ENCODE measurements at places on chromosomes 16 and 17. TPM values are rescaled to one million over a fixed set of nuclear protein-coding genes. Genes with fewer than 3 reads are reported as not detected.

- H3K27ac ChIP-seq: peak overlapping the region; percentile 75
- peak overlapping the region; percentile 25 for H3K4me3 ChIP-seq
- H3K4me1 ChIP-seq: no peaks in the 10 kb centered on the region
- no peaks in the 10 kb centered on the region for H3K36me3 ChIP-seq
- DNase-seq: no peak
Measured at GRCh38 chr17:1644493-1645206, 882 bp downstream of the SCARF1 start.

The KLHL11 gene
- total RNA-seq: 53.3 TPM

The CLDN6 gene
- total RNA-seq: not detected

GRCh38 chr17:3025421-3026124, 37.8 kb downstream of the OR1D5 start:
- DNase-seq: no peak
- H3K27me3 ChIP-seq: no peaks in the 10 kb centered on the region
- no peaks in the 10 kb centered on the region for H3K4me1 ChIP-seq

The ASIC2 gene
- total RNA-seq: not detected

The NPIPA3 gene
- total RNA-seq: not detected

DNA sequence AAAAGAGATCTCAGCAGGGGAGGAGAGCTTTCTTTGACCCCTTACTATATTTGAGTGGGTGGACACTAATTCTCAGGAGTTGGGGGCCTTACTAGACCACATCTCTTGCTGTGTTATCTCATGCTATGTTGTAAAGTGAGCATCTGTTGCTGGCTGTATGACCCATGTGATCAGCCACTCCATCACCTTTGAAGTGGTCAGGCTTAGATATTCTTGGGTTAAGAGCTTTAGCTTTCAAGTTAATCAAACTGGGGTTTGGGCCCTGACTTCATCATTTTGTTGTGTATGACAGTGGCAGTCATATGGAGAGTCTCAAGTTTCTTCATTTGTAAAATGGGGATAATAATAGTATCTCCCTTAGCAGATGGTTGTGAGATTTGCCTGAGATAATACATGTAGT, 201.1 kb downstream of the FTO start:
- H3K4me1 ChIP-seq: no peaks in the 10 kb centered on the region
- H3K4me3 ChIP-seq: no peak overlapping the region
- no peaks in the 10 kb centered on the region for H3K27me3 ChIP-seq
- no peaks in the 10 kb centered on the region for H3K36me3 ChIP-seq
- no peak overlapping the region for H3K27ac ChIP-seq

The SLC12A3 gene
- 0.14 TPM for total RNA-seq

The TCAP gene
- total RNA-seq: 2.2 TPM

GRCh38 chr17:14204084-14204483, 32.6 kb downstream of the CDRT15 start:
- H3K36me3 ChIP-seq: no peaks in the 10 kb centered on the region
- no peaks in the 10 kb centered on the region for H3K27me3 ChIP-seq
- no peak overlapping the region for H3K27ac ChIP-seq
- H3K4me3 ChIP-seq: no peak overlapping the region

All from uterus (tissue), 4 donors.